A549 treated with GW870086 at 1 μM for 4 hours (cell line): ENCODE measurements at places on chromosomes 7 and 10. TPM values are rescaled to one million over a fixed set of nuclear protein-coding genes. Genes with fewer than 3 reads are reported as not detected.

Gene PRPS1L1
- total RNA-seq = not detected in 5 replicates

Gene TEX47
- total RNA-seq = not detected in 5 replicates

Gene KCNH2
- total RNA-seq = 1.2 to 1.6 TPM (median 1.5 TPM) in 5 replicates

Gene C10orf53
- not detected in 5 replicates for total RNA-seq

Gene HOXA6
- total RNA-seq = 0.83 to 2.2 TPM (median 1.5 TPM) in 5 replicates

Gene PDE6C
- total RNA-seq = not detected in 5 replicates

Gene CYP2E1
- 0.16 to 0.32 TPM (median 0.28 TPM) in 4 of 5 replicates, not detected in the other for total RNA-seq

Gene AIMP2
- total RNA-seq = 88.1 to 96.8 TPM (median 89.3 TPM) in 5 replicates

Gene CLRN3
- total RNA-seq = not detected in 5 replicates

Gene CYP17A1
- not detected in 5 replicates for total RNA-seq

Gene ANXA8
- total RNA-seq = 30.3 to 42.6 TPM (median 35.9 TPM) in 5 replicates

Gene LFNG
- 15.4 to 26.6 TPM (median 25.4 TPM) in 5 replicates for total RNA-seq

Gene RASA4
- total RNA-seq = 1.5 to 2.5 TPM (median 1.7 TPM) in 5 replicates

Gene CDNF
- 0.95 to 1.6 TPM (median 1.3 TPM) in 5 replicates for total RNA-seq

Gene FAM131B
- total RNA-seq = 0.27 to 0.65 TPM (median 0.40 TPM) in 5 replicates

Gene SPDYE8
- total RNA-seq = not detected in 5 replicates

Gene COL28A1
- total RNA-seq = 0.54 to 1.0 TPM (median 0.59 TPM) in 5 replicates

Gene AKR1E2
- 5.6 to 7.2 TPM (median 6.6 TPM) in 5 replicates for total RNA-seq

Gene ST8SIA6
- total RNA-seq = 0.08 to 0.13 TPM in 2 of 5 replicates, not detected in the others

Gene ZNF282
- total RNA-seq = 17.0 to 24.9 TPM (median 24.6 TPM) in 5 replicates

Gene RBP3
- not detected in 5 replicates for total RNA-seq

Gene GCK
- not detected in 5 replicates for total RNA-seq

Gene PPP1R9A
- total RNA-seq = 2.1 to 4.0 TPM (median 3.8 TPM) in 5 replicates

Gene NPFFR1
- total RNA-seq = 0.05 TPM in 1 of 5 replicates, not detected in the others

Gene ANKRD61
- total RNA-seq = 0.43 to 0.77 TPM (median 0.53 TPM) in 5 replicates

Gene PDCD11
- 34.0 to 41.2 TPM (median 40.6 TPM) in 5 replicates for total RNA-seq

Gene GSTO2
- total RNA-seq = 1.5 to 3.3 TPM (median 1.9 TPM) in 5 replicates

Gene SFTPD
- total RNA-seq = 0.09 to 0.26 TPM (median 0.22 TPM) in 4 of 5 replicates, not detected in the other

Gene MYH16
- total RNA-seq = 0.32 to 0.70 TPM (median 0.39 TPM) in 5 replicates

Gene CEP55
- 53.5 to 73.6 TPM (median 65.2 TPM) in 5 replicates for total RNA-seq

Gene MSMB
- 0.51 TPM in 1 of 5 replicates, not detected in the others for total RNA-seq

Gene EBF3
- total RNA-seq = 0.10 to 0.27 TPM (median 0.18 TPM) in 5 replicates

Gene ITPRID1
- total RNA-seq = not detected in 5 replicates

Gene STAMBPL1
- 27.9 to 34.3 TPM (median 31.3 TPM) in 5 replicates for total RNA-seq

Gene C10orf105
- not detected in 5 replicates for total RNA-seq

Gene PNLIPRP2
- total RNA-seq = 0.09 TPM in 1 of 5 replicates, not detected in the others

Gene SEMA3E
- total RNA-seq = 1.9 to 2.6 TPM (median 2.0 TPM) in 5 replicates

Gene MMRN2
- total RNA-seq = 0.63 to 1.9 TPM (median 0.89 TPM) in 5 replicates

Gene TMEM176A
- not detected in 5 replicates for total RNA-seq

Gene LRRD1
- total RNA-seq = not detected in 5 replicates

Gene IGFBP3
- 126 to 190 TPM (median 166 TPM) in 5 replicates for total RNA-seq

Gene CSGALNACT2
- total RNA-seq = 9.1 to 14.8 TPM (median 13.1 TPM) in 5 replicates

Gene GRB10
- total RNA-seq = 57.9 to 72.5 TPM (median 67.0 TPM) in 5 replicates

Gene RARRES2
- total RNA-seq = not detected in 5 replicates
